Fibroblast of upper back skin (primary cell): ENCODE measurements at places on chromosomes 11 and 22.

GRCh38 chr11:117950993-117951961 is 22.1 kb upstream of the TMPRSS13 start:
- no peak for DNase-seq

GRCh38 chr22:37334859-37335805 is 52.8 kb downstream of the CYTH4 start:
- DNase-seq = no peak

DNA sequence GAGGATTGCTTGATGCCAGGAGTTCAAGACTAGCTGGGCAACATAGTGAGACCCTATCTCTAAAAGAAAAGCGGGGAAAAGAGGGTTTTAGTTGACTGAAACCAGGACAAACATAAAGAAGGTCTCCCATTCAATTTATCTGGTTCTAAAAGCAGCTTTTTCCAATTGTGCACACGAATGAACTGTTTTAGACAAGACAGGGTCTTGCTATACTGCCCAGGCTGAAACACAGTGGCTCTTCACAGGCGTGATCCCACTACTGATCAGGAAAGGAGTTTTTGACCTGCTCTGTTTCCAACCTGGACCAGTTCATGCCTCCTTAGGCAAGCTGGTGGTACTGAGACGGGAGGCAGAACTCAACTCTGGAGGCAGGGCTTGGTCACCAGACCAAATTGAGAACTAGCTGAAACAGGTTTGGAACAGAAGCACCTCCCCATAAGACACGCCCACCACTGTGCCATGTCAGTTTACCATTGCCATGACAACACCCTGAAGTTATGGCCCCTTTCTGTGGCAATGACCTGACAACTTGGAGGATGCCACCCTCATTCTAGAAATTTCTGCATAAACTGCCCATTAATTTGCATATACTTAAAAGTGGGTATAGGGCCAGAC is 2.8 kb upstream of the NUCB2 start:
- DNase-seq = no peak

DNA sequence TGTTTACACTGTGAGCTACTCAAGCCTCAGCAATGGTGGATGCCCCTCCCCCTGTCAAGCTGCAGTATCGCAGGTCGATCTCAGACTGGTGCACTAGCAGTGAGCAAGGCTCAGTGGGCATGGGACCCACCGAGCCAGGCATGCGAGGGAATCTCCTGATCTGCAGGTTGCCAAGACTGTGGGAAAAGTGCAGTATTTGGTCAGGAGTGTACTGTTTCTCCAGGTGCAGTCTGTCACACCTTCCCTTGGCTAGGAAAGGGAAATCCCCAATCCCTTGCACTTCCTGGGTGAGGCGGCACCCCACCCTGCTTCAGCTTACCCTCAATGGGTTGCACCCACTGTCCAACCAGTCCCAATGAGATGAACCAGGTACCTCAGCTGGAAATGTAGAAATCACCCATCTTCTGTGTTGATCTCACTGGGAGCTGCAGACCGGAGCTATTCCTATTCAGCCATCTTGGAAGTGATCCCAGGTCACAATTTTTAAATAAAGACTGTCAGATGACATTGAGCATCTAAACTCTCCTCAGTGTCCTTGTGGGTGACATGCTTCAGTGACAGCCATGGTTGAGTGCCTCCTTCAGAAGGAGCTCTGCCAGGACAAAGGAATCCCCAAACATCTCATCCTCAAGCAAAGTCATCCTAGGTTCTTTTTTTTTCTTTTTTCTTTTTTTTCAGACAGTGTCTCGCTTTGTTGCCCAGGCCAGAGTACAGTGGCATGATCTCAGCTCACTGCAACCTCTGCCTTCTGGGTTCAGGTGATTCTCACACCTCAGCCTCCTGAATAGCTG is 10.8 kb downstream of the SLC22A24 start:
- no peak for DNase-seq

- DNase-seq = no peak
Observed at GRCh38 chr22:17902960-17903359, 121.4 kb downstream of the MICAL3 start.

GRCh38 chr11:76327756-76328388 is 53.1 kb downstream of the THAP12 start:
- no peak for DNase-seq

DNA sequence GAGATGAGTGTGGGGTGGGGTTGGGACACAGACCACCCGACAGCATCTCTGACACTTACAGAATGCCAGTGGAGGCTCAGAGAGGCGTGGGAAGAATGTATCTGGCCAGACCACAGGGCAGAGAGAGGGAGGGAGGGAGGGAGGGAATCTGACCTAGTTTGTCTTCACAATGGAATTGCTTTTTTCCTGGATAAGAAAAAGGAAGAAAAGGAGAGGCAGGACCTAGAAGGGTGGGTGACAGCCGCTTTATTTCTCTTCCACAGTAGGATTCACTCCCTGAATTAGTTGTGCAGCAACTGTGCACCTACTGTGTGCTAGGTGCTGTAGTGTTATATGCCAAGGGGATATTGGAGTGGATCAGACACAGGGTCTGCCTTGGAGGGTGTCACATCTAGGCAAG is 3.7 kb downstream of the KCNK4 start:
- no peak for DNase-seq
